ENCODE measurements at places on chromosomes 13 and 19.

DNA sequence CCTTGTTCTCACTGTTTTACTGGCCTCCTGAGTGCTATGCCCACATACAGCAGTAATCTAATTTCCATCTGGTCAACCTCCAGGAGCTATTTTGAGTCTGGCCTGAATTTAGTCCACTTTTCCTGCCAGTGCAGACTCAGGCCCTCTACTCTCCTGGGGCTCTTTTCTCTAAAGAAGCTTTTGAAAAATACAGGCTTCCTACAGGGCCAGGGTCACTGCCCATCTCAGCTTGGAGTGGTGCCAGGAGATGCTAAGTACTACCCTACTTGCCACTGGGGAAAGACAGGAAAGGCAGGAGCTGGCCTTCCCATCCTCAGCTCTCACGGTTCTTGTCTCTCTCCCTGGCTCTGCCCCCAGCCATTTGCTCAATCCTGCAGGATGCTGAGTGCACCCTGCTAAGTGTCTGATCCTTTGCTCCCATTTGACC is 101.7 kb upstream of the SERP2 start:
- no peak for DNase-seq

DNA sequence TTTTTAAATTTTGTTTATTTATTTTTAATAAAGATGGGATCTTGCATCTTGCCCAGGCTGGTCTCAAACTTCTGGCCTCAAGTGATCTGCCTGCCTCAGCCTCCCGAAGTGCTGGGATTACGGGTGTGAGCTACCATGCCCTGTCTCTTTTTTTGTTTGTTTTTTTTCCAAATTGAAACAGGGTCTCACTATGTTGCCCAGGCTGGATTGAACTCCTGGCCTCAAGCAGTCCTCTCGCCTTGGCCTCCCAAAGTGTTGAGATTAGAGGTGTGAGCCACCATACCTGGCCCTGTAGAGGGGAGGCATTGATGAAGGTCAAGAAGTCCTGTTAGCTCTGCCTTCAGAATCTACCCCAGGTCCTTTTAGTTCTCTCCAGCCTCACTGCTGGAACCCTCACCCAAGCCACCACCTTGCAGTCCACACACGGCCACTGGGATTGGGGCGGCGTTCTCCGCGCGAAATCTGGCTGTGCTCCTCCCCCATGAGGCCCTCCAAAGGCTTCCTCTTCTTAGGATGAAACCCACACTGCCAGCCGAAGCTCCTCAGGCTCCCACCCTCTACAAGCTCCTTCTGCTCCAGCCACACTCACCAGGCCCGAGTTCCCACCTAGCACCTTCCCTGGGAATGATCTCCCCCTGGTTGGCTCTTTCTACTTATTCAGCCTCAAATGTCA is 34.9 kb downstream of the ACTN4 start:
- no peak for DNase-seq

DNA sequence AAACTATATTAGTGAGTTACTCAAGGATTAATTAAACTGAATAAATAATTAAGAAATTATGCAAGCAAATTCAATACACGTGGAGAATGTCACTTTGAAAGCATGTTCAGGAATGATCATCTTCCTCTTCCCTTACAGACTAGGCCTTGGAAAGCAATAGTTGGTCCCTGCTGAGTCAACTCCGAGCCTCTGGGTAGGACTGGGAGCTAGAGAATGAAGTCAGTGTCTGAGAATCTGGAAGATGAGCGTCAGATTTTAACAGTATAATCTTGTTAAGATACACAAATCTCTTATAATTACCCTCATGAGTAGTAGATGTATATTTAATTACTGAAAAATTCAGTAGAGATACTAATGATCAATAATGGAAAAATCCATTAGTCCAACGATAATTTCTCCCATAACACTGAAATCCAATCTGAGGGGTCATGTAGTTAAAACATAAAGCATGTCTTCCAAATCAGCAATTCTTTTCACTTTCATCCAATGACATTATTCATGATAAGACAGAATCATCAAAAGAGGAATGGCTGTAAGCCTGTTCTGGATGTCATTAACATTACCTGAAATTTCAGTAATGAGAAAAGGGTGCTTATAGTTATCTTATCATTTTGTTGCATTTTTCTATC is 423.0 kb downstream of the DCT start:
- DNase-seq: no peak

GRCh38 chr13:114067381-114067885 is 65.0 kb downstream of the RASA3 start:
- DNase-seq: peak; percentile 29

DNA sequence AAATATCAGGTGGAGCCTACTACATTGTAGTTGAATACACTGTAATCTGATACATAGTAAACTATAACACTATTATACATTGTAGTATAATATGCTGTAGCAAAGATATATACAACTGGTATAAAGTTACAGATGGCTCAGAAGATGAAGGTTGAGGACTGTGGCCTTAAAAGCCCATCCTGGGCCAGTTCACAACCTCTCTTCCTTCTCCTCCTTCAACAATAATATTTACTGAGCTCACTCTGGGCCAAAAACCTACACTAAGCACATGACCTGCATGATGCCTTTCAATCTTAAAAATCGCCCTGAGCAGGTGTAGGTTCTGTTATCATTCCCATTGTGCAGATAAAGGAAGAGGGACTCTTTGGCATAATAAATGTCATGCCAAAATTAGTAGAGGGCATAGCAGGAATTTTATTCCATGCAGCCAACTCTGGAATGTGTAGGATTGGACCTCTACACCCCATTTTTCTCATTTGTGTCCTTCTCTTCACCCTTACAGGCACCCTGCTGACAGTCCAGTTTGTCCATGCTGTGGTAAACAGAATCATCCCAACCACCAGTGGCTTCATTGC is 14.6 kb upstream of the SIN3B start:
- no peak for DNase-seq

DNA sequence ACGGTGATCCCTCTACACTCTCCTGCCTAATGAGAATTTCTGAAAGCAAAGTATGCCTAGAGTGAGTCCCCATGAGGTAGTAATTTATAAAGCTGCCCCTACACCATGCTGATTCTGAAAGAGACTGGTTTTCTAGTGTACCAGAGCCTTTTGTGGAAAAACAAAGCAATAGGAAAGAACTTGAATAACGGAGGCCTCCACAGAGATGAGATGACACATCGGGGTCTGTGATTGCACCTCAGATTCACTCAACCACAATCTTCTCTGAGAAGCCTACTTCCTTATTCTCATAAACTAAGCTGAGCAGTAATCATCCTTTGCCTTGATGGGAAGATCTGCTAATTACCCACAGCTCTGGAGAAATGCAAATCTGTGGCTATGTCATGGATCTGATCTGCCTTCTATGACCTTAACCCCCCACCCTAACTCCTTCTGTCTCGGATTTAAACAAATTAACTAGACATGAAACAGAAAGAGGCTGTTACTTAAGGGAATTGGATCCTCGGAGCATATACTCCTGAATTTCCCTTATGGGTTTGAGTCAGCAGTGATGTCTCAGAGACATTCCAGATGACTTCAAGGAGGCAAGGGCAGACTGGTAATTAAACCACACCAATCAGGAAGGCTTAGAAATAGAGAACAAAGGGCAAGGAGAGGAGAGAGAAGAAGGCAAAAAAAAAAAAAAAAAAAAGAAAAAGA is 128.0 kb downstream of the DCT start:
- DNase-seq: no peak

GRCh38 chr13:109281903-109282635 is 504.3 kb downstream of the IRS2 start:
- DNase-seq: no peak

DNA sequence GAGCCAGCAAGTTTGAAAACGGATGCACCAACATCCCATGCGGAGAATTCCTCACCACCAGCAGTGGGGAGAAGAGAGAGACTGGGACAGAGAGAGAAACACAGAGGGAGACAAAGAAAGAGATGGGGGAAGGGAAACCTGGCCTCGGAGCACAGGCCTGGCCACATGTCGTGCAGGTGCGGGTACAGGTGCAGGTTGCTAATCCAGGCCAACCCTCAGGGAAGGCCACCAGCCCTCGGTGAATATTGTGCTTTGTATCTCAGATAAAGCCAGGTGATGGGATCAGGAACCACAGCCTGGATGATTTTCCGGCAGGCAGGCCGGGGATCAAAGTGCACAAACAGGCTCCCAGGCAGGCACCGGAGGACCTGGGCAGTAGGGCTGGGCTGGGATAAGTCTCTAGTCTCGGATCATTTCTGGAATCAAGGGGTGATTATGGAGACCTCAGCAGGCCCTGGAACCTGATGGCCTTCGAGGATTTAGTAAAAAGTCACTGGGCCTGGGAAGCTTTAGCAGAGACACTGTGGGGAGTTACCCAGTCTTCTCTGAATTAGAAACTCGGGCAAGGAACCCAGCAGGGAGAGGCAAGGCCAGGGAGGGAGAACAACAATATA is 3.7 kb downstream of the GAS6 start:
- no peak for DNase-seq

GRCh38 chr19:17871878-17872250 is at the start of gene SLC5A5:
TSS of gene SLC5A5 (plus strand) at chr19:17871945. CDS start at chr19:17872320, 375 bp downstream.
- no peak for DNase-seq

DNA sequence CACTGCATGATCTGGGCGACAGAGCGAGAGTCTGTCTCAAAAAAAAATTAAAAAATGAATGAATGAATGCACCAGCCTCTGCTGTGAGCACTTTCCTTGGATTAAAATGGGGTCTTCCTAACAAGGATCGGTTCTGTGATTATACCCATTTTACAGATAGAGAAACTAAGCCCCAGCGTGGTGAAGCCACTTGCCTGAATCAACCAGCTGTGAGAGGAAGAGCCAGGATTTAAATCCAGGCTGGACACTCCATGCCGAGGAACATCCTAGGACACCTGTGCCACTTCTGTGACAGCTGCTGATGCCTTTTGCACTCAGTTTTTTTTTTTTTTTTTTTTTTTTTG is 14.1 kb downstream of the TLE5 start:
- no peak for DNase-seq

GRCh38 chr19:49441960-49442350 is 628 bp upstream of the SLC17A7 start:
- DNase-seq: no peak

- no peak for DNase-seq
Observed at GRCh38 chr19:58279042-58279924, 528 bp downstream of the ZNF8 start.

GRCh38 chr19:3725121-3725520 is 16.9 kb downstream of the TJP3 start:
- no peak for DNase-seq

DNA sequence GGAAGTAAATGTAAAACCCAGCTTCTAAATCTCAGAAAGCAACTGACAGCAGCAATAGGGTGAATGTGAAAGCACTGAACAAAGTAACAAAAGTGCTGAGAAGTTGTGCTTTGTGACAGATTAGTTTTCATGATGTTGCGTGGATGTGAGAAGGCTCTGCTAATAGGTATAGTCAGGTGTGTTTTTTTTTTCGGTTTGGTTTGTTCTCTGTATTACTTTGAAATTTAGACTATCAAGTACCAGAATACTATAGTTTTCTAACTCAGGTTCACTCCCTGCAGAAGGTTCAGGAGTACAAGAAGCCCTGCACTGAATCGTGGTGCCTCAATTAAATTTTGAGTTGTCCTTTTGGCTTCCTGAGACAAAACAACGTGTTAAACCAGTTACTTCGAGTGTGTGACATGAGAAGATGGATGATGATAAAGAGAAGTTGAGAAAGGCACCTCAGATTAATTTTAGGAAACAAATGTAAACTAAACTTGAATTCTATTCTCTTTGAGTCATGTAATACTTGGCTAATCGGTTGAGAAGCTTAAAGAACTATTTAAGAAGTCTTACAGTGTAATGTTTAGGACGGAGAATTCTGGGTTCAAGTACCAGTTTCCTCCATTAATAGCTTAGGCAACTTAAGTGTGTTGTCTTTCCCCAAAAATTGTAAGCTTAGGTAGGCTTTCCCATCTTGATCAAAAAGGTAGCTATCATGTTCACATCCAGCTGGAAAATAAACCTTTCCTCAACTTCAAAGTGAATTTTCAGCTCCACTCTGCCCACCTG is 10.3 kb downstream of the MIR17HG start:
- no peak for DNase-seq

DNA sequence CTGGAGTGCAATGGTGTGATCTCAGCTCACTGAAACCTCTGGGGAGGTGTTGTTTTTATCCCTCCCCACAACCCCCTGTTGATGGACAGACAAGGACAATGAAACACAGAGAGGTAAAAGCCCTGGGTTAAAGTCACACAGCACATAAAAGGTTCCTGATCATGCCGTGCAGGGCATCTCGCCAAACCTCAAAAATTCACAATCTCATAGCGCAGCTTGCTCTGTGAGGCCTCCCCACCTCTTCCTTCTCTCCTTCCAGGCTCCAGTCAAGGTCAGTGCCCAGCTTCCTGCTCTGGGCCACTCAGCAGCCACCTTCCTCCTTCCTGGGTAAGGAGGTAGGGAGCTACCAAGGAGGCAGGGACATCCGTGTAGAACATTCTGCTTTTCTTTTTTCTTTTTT is 2.3 kb downstream of the FUT2 start:
- DNase-seq: no peak

GRCh38 chr13:110208116-110208515 is 98.8 kb downstream of the COL4A1 start:
- DNase-seq: no peak

DNA sequence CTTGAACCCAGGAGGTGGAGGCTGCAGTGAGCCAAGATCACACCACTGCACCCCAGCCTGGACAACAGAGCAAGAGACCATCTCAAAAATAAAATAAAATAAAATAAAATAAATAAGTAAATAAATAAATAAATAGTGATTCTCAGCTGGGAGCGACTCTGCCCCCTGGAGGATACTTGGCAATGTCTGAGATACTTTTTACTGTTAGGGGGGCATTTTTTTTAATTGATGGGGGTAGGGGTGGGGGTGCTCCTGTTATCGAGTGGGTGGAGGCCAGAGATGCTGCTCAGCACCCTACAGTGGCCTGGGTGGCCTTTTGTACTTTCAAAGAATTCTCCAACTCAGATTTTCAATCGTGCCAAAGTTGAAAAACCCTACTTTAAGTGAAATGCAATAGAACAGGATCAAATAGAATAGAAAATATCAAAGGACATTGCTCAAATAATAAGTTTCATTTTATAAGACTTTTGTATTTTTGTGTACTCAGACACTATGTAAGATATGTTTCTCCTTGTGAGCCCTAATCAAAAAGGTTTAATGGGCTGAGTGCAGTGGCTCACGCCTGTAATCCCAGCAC is 7.1 kb upstream of the CLPP start:
- no peak for DNase-seq

DNA sequence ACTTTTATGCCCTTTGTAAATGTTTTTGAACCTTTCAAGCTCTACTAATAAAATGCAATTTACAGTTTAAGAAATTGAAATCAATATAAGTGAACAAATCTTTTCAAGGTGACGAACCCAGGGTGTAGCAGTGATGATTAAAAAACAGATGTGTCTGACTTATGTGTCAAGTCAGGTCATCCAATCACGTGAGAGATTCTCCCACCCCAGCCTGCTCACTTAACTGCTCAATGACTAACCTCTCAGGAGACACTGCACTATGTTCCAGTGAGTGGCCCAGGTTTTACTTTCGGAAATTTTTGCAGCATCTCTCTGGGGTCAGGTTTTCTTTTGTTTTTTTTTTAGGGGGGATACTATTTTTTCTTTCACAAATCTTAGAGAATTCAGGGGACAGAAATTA is 60.7 kb downstream of the ZNF429 start:
- no peak for DNase-seq
